ENCODE measurements at places on chromosomes 3 and 15. TPM values are rescaled to one million over a fixed set of nuclear protein-coding genes. Genes with fewer than 3 reads are reported as not detected.

DNA sequence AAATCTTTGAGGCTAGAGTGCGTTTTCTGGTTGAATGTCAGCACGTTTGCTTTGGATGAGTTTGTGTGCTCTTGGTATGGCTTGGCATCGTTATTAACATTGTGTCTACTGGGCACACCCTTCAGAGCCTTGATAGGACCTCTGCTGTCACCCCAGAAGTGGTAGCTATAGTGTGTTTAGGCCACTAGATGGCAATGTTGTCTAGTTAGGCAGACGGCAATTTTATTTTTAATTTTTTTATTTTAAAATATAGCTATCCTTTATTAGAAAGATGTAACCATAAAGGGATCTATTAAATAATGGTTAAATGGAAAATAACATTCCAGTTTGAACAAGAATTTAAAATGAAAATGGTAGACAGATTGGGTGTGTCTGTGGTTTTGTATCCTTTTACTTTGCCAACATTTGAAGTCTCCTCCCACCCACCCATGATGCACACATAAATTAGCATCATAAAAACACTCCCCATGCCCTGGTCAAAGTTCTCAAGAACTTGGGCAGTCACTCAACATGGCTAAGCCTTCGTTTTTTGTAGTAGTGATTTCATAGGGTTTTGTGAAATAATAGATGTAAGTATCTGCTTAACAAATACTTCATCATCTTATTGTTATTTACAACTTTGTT, 200.7 kb downstream of the KCNH8 start:
- no peak overlapping the region for H3K27ac ChIP-seq
- H3K27me3 ChIP-seq = no peaks in the 10 kb centered on the region
- DNase-seq = peak; percentile 6
- no peaks in the 10 kb centered on the region for H3K36me3 ChIP-seq

- no peaks in the 10 kb centered on the region for H3K27me3 ChIP-seq
- no peak for DNase-seq
- H3K4me3 ChIP-seq = no peak overlapping the region
- no peaks in the 10 kb centered on the region for H3K36me3 ChIP-seq
- H3K4me1 ChIP-seq = no peaks in the 10 kb centered on the region
Measured at GRCh38 chr3:191220908-191221307, 21.9 kb downstream of the OSTN start.

DNA sequence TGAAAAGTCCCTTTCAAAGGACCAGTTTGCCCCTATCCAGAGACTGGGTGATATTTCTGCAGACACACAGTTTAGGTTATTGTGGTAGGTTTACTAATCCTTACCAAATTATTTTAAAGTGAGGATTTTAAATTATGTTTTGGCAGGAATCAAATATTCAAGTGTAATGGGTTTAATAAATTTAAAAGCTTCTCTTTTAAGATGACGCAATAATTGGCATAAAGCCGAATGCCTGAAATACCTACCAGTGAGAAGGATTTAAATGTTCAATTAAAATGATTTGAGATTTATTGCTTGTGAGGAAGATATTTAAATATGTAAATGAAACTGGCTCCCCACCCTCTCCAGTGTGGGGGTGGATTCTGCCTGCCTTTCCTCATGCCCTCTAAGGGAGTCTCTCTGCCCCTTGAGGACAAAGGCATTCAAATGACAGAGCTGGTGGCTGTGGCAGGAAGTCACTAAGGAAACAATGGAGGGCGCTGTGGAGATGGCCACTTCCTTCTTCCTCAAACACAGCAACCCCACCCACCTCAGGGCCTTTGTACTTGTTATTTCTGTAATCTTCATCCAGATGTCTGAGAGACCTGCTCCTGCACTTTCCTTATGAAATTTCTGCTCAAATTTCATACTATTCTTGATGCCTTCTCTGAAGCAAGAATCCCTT, 131.7 kb downstream of the TNIK start:
- no peaks in the 10 kb centered on the region for H3K27me3 ChIP-seq
- no peaks in the 10 kb centered on the region for H3K36me3 ChIP-seq
- DNase-seq = no peak
- peaks cover 20% of the 10 kb centered on the region for H3K4me1 ChIP-seq
- no peak overlapping the region for H3K27ac ChIP-seq

DNA sequence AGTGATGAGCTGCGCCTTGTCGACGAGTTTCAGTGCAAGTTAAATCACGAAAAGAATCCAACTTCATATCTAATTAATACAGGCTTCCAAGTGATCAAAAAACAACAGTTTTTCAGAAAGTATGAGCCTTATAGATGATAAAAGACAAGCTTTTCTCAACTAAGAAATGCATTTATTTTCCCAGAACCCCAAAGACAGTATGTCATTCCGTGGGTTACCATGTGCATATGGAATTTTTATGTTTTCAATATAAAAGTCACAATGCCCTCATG, 442.8 kb downstream of the MAGI1 start:
- H3K4me1 ChIP-seq = peaks cover 27% of the 10 kb centered on the region
- no peak overlapping the region for H3K27ac ChIP-seq
- no peak overlapping the region for H3K4me3 ChIP-seq
- H3K36me3 ChIP-seq = no peaks in the 10 kb centered on the region

DNA sequence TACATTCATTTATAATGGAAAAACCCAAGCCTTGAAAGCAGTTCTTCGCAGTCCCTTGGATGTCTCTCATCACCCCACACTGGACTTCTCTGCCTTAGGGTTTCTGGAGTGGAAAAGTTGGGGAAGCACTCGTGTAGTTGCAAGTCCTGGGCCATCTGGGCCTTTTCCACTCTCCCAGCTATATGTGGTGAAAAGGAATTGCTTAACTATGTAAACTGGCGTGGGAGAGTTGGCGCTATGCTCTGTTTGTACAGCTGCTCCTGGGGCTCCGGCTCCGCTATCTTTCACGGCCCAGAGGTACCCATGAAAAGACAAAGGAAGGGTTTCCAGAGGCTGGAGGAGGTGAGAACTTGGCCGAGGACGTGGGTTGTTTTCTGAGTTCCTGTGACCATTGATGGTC, 81.1 kb upstream of the MYZAP start:
- peak; percentile 93 for DNase-seq
- no peak overlapping the region for H3K4me3 ChIP-seq
- H3K4me1 ChIP-seq = peaks cover 75% of the 10 kb centered on the region
- no peaks in the 10 kb centered on the region for H3K36me3 ChIP-seq
- H3K27ac ChIP-seq = peak overlapping the region; percentile 92

DNA sequence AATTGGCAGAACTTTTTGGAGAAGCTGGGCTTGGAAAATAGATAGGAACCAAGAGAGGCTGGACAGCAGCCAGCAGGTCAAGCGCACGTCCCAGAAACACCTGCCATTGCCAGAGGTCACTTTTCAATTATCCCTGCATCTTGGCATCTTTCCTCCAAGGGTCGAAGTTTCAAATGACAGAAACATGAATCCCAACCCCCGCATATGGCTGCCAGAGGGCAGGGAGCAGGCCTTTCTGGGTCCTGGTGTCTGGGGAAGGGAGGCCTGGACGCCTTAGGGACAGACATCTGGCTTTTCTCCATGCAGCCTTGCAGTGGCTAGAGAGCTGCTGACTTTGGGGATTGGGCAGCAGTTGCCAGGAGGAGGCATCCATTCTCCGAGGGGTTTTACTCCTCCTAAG, 164.5 kb upstream of the TPM1 start:
- H3K27ac ChIP-seq = peak overlapping the region; percentile 82
- H3K27me3 ChIP-seq = no peaks in the 10 kb centered on the region
- no peaks in the 10 kb centered on the region for H3K36me3 ChIP-seq
- H3K4me3 ChIP-seq = no peak overlapping the region

GRCh38 chr3:158961911-158962310, 160.1 kb downstream of the MFSD1 start:
- H3K27ac ChIP-seq = no peak overlapping the region
- H3K27me3 ChIP-seq = no peaks in the 10 kb centered on the region
- DNase-seq = no peak

DNA sequence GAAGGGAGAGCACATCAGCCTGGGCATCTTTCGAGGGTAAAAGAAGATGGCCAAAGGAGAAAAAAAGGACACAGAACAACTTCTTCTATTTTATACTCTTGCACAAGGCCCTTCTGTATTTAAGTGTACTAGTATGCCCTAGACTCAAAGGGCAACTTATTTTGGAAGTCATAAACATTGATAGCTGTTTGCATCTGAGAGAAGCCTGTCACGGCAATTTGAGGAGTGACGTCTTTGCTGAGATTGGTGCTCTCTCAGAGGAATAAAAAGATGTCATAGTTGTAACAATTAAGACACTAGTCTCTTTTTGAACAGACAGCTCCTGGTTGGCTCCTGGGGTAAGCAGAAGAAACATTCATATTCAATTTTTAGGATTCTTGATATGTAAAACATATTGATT, 260.4 kb upstream of the TTC14 start:
- H3K4me3 ChIP-seq = no peak overlapping the region
- H3K4me1 ChIP-seq = no peaks in the 10 kb centered on the region
- H3K36me3 ChIP-seq = no peaks in the 10 kb centered on the region
- DNase-seq = no peak

GRCh38 chr15:57927091-57927631, 138.3 kb downstream of the ALDH1A2 start:
- no peak for DNase-seq
- peaks cover 24% of the 10 kb centered on the region for H3K4me1 ChIP-seq
- H3K27me3 ChIP-seq = no peaks in the 10 kb centered on the region
- no peaks in the 10 kb centered on the region for H3K36me3 ChIP-seq

Gene BCHE
- 4.0 TPM for total RNA-seq

Gene RPL29
- 792 TPM for total RNA-seq

Gene HIGD2B
- total RNA-seq = not detected

Gene CAMK2N2
- 1.6 TPM for total RNA-seq

Gene MYH15
- total RNA-seq = not detected

Gene GOLGA8R
- 6.6 TPM for total RNA-seq
